Urinary bladder (tissue), 4 donors: ENCODE measurements at places on chromosomes 16 and 17. TPM values are rescaled to one million over a fixed set of nuclear protein-coding genes. Genes with fewer than 3 reads are reported as not detected.

Gene CX3CL1
- polyA plus RNA-seq = 56.5 TPM

Gene TMEM235
- polyA plus RNA-seq = not detected

Gene DYNLL2
- polyA plus RNA-seq = 38.5 TPM

Gene KRTAP4-3
- polyA plus RNA-seq = not detected

Gene QPRT
- polyA plus RNA-seq = 13.8 TPM
